Esophagus squamous epithelium (tissue), 5 donors: ENCODE measurements at places on chromosomes 12 and 14.

- DNase-seq: no peak
Measured at GRCh38 chr12:94191811-94192210, 43.4 kb downstream of the PLXNC1 start.

- no peak for DNase-seq
Measured at GRCh38 chr12:14710632-14711320, 14.4 kb upstream of the GUCY2C start.

GRCh38 chr14:37285220-37285619 is 87.5 kb downstream of the MIPOL1 start:
- DNase-seq: no peak

DNA sequence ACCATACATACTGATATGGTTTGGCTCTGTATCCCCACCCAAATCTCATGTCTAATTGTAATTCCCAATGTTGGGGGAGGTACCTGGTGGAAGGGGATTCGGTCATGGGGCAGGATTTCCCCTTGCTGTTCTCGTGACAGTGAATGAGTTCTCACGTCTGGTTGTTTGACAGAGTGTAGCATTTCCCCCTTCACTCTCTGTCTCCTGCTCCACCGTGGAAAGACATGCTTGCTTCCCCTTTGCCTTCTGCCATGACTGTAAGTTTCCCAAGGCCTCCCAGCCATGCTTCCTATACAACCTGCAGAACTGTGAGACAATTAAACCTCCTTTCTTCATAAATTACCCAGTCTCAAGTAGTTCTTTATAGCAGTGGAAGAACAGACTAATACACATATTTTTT is 28.8 kb upstream of the DTX1 start:
- no peak for DNase-seq

- DNase-seq: no peak
Measured at GRCh38 chr14:72550513-72550912, 343.4 kb downstream of the DPF3 start.

- DNase-seq: no peak
Measured at GRCh38 chr12:116319898-116320621, 42.6 kb upstream of the MED13L start.

DNA sequence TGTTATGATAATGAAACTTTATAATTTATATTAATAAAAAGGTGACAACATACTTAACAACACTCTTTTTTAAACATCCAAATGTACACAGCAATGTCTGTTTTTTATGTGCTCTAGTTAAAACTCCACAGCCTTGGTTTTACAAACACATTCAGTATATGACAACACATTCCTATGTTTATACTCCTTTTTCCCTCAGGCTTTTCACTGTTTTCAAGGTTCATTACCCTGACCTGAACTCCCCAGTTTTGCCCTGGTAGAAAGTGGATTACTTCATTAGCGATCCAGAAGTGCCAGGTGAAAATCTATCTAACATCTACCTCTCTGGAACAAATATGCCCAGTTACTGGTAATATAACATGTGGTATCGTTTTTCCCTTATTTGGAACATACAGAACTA is 340.2 kb upstream of the DDHD1 start:
- DNase-seq: no peak

DNA sequence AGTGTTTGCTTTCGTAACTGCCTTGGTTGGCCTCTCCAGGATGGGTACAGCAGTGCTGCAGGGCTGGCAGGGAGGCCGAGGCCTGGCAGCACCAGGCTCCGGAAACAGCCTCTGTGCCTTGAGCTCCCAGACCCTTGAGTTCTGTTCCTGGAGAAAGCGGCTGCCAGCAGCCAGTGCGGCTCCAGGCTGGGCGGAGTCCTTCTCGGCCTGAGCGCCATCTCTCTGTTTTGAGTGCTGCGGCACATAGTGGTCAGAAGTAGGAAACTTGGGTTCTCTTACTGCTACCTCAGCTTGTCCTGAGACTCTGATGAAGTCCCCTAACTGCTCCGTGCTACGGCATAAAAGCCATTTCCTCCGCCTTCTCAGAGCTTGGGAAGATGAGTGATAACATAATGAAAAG is 65.9 kb downstream of the KCNA1 start:
- DNase-seq: no peak

- DNase-seq: no peak
Measured at GRCh38 chr12:81968421-81968820, 209.3 kb upstream of the PPFIA2 start.

DNA sequence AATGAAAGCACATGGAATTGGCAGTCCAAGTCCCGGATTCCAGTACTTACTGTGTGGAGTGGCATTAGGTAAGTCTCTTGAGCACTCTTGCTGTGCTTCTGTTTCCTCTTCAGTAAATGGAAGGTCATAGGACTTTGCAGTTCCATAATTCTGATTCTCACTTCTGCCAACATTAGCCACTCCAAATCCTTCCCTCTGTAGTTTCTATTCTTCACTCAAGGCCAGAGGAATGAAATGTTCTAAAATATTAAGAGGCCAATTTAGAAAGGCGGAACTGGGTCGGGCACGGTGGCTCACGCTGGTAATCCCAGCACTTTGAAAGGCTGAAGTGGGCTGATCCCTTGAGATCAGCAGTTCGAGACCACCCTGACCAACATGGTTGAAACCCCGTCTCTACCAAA is 19.8 kb upstream of the SLC5A8 start:
- no peak for DNase-seq

DNA sequence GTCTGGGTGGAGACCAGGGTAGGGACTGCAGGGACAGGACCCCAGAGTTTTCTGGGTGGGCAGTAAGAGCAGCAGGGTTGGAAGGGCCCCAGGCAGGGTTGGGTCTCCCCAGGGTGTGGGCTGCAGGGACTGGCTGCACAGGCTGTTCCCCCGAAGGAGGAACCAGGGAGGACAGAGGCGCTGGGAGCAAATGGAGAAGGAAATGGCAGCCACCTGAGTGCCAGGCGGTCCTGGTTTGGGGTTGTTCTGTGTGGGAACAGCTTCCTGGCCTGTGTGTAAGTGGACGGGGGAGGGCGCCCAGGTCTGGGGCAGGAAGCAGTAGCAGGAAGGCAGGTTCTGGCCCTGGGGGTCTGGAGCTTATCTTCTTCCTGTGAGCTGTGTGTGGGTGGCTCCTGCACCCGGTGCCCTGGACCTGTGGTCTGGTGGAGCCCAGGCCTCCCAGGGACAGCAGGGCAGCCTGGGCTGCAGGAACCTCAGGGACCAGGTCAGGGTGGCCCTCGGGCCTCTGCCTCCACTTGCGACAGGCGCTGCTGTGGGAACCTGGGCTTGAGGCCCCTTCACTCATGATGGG is 372.8 kb downstream of the TMEM121 start:
- no peak for DNase-seq

- DNase-seq: no peak
Measured at GRCh38 chr12:3081091-3081490, 3.9 kb downstream of the TSPAN9 start.

DNA sequence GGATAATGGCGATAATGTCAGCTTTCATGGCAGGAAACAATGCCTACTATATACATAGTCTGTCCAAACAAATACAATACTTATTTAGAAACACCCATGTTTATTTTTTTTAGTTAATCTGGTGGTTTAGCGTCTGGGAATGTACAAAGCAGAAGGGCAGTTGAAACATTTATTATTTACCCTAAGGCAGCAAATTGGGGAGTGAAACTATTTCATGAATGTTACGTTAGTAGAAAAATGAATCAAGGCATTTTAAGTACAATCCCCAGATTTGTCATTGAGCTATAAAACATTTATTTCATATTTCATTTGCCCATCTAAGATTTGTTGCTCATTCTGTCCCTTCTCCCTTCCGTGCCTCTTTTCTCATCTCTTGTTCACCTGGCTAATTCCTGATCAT is 87.1 kb upstream of the ATF1 start:
- DNase-seq: no peak

GRCh38 chr12:116141110-116141832 is 136.2 kb downstream of the MED13L start:
- DNase-seq: no peak

DNA sequence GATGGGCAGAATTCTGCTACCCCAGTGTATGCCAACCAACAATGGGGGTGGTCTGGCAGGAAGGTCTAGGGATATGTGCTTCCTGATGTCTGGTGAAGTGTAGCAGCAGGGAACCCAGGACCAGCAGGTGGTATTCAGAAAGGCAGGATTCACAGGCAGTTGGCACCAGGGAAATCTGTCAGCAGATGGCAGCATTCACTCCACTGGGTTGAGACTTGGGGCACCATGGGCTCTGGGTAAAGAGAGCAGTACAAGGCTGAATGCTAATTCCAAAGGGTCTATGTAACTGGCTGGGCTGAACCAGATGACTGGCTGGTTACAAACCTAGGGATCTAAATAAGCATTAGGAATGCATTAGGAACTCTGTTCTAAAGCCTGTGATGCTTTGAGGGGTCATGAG is 466.9 kb upstream of the STXBP6 start:
- DNase-seq: no peak

GRCh38 chr12:57521525-57522010 is 1.1 kb upstream of the MBD6 start:
- no peak for DNase-seq

DNA sequence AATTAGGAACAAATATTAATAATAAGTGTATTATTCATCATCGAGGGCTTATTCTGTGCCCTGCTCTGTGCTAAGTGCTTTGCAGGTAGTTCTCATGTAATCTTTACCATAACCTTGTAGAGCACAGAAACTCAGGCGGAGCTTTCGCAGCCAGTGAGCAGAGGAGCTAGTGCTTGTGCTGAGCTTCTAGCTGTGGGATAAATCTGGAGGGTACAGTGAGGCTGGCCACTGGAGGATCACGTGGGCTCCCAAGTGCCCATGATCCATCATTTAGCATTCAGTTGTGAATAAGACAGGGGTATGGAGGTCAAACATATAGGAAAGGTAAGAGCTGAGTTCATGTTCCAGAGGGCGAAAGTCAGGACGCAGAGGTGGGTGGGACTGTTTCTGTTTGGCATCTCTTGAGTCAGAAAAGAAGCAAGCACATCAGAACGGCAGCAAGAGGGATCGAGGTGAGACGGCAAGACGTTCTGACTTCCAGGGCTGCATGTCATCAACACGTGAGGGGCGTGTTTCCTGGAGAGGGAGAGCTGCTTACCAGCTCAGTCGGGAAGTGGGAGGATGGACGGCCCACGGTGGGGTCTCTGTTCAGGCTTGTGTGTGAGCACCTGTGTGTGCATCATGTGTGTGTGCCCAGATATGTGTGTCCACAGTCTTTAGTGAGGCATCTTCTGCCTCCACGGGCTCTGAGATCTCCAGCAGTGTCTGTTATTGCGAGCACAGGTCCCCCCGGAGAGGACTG is 16.8 kb upstream of the KRT80 start:
- DNase-seq: no peak

DNA sequence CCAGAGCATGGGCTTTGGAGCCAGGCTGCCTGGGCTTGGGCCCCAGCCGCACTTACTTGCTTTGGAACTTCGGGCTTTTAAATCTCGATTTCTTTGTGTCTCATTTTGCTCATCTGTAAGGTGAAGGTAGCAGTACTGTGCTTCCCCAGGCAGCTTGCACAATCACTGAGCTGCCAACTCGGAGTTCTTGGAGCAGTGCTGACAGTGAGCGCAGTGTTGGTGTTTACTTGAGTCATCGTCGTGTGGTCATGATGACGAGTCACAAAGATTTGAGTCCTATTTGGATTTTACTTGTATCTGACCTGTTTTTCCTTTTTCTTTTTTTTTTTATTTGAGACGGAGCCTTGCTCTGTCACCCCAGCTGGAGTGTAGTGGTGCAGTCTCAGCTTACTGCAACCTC is 31.3 kb upstream of the ATF1 start:
- no peak for DNase-seq

- DNase-seq: no peak
Measured at GRCh38 chr14:23665302-23666016, 29.3 kb downstream of the DHRS2 start.

GRCh38 chr14:77125281-77125801 is 16.2 kb downstream of the ZDHHC22 start:
- DNase-seq: no peak

- no peak for DNase-seq
Measured at GRCh38 chr14:85793533-85793932, 263.6 kb downstream of the FLRT2 start.

DNA sequence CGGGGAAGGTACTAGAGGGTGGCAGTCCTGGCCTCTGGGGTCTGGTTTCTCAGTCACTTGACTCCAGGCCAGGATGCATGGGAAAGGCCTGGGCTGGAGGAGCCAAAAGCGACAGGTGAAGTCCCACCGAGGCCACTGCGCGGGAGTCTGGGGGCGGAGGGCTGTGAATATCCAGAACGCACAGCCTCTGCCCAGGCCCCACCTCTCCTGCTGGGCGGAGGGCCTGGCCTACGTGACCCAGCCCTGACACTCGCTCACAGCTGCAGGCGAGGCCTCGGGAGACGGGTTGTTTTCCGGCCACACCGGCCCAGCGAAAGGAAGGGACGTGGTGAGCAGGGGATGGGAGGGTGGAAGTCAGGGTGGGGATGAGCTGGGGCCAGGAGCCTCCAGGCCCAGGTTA is 91.2 kb downstream of the RFLNA start:
- DNase-seq: no peak

- DNase-seq: no peak
Measured at GRCh38 chr14:28142400-28143015, 624.1 kb upstream of the FOXG1 start.

GRCh38 chr12:15688202-15688736 is 100.9 kb downstream of the EPS8 start:
- no peak for DNase-seq

DNA sequence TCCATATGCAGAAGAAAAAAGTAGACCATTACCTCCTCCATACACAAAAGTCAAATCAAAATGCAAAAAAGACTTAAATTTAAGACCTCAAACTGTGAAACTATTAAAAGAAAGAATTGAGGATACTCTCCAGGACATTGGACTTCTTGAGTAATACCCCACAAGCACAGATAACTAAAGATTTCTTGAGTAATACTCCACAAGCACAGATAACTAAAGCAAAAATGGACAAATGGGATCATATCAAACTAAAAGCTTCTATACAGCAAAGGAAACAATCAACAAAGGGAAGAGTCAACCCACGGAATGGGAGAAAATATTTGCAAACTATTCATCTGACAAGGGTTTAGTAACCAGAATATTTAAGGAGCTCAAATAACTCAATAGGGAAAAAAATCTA is 427.9 kb downstream of the CCDC91 start:
- DNase-seq: no peak

- no peak for DNase-seq
Measured at GRCh38 chr14:68571928-68572525, 220.8 kb downstream of the ZFP36L1 start.

- no peak for DNase-seq
Measured at GRCh38 chr12:71973687-71974086, 35.0 kb downstream of the TPH2 start.

GRCh38 chr12:1553536-1553935 is 40.8 kb downstream of the FBXL14 start:
- DNase-seq: no peak

GRCh38 chr12:124514996-124515932 is 52.1 kb downstream of the NCOR2 start:
- no peak for DNase-seq

- no peak for DNase-seq
Measured at GRCh38 chr12:123270214-123271000, 1.2 kb downstream of the CDK2AP1 start.

- no peak for DNase-seq
Measured at GRCh38 chr14:72755766-72756165, 138.1 kb downstream of the DPF3 start.

GRCh38 chr12:22689876-22690275 is 64.9 kb downstream of the ETNK1 start:
- DNase-seq: no peak
